ENCODE measurements at places on chromosomes 16 and 17.

- DNase-seq: no peak
These were observed 970.5 kb upstream of the EEF2KMT start for GRCh38 chr16:6068063-6068462.

- DNase-seq: no peak
These were observed 34.1 kb downstream of the GLP2R start for GRCh38 chr17:9859781-9860180.

- peak; percentile 45 for DNase-seq
These were observed 197.1 kb downstream of the SHISA9 start for GRCh38 chr16:13098536-13098935.

DNA sequence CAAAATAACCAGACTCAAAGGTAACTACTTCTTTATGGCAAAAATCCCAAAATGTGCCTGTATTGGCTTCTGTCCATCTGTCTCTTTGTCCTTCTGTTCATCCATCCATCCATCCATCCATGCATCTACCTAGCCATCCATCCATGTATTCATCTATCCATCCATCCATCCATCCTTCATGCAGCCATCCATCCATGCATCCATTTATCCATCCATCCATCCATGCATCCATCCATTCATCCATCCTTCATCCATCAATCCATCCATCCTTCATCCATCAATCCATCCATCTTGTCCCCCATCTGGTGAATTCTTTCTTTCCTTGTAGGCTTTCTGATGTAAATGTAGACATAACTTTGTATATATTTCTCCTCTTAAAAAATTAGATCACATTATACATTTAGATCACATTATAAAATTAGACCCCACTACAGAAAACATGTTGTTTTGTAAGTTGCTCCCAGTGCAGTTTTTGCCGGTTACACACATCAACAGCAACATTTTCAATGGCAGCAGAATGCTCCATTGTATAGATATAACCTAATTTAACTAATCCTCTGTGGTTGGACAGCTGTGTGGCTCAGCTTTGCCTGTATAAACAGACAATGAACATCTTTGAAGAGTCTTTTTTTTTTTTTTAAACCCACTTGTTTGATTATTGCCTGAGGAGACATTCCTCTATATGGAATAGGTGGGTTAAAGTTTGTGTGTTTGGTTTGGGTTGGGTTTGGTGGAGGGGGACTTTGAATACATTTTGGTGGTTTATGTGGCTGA lies 72.0 kb downstream of the MSI2 start:
- no peak for DNase-seq

Measured in RCC 7860 (cell line).